ENCODE measurements at places on chromosomes 11 and 22. TPM values are rescaled to one million over a fixed set of nuclear protein-coding genes. Genes with fewer than 3 reads are reported as not detected.

Gene RAB3IL1
- 50.7 TPM for total RNA-seq

Gene PEX16
- 14.6 TPM for total RNA-seq

Gene TTC36
- not detected for total RNA-seq

Gene GAS2L1
- 15.0 TPM for total RNA-seq

Gene KRTAP5-8
- not detected for total RNA-seq

Gene CASP1
- 21.0 TPM for total RNA-seq

Gene IL17REL
- total RNA-seq, result not detected

Gene ZNF215
- 1.2 TPM for total RNA-seq

Gene ZDHHC24
- total RNA-seq, result 8.6 TPM
